ENCODE measurements at places on chromosomes 6 and 20.

DNA sequence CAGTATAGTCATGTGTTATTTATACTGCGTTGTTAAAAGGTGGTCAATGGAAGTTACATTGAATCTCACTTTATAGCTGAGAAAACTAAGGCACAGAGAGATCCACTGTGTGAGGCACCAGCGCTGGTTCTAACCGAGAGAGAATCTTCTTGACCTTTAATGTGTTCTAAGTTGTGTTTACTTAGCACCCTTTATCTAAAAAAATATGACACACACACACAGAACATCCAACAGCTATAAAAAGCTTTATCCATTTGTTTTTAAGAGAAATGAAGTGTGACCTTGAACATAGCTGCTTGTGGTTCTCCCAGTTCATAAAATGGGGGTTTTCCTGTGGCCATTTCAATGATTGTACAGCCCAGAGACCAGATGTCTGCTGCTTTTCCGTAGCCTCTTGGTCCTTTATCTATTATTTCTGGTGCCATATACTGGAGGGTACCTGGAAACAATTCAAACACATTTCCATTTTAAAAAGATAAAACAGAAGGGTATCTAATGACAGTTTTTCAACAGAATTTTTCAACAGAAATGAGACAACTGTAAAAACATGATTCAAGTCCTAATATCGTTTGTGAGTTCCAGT, 54.8 kb upstream of the MAP7 start:
- no peak for DNase-seq

DNA sequence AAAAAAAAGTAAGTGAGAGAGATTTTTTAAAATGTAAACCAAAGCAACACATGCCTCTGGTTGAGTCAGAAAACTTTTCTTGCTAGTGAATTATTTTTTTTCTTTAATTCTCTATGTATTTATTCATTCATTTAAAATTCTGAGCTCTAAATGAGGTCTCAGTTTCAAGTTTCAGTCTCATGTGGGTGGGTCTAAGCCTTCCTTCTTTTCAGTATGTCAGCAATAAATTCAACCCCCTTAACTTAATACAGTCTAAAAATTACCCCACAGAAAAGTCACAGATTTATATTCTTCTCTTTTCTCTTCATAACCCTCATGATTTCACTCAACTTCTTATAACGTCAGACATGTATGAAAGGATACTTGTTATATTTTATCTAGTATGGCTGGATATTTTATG, 663.3 kb upstream of the PTCHD4 start:
- no peak for DNase-seq

- DNase-seq = no peak
Observed at GRCh38 chr6:2155206-2155605, 90.2 kb downstream of the GMDS start.

- DNase-seq = no peak
Observed at GRCh38 chr20:10793766-10794165, 120.0 kb upstream of the JAG1 start.

DNA sequence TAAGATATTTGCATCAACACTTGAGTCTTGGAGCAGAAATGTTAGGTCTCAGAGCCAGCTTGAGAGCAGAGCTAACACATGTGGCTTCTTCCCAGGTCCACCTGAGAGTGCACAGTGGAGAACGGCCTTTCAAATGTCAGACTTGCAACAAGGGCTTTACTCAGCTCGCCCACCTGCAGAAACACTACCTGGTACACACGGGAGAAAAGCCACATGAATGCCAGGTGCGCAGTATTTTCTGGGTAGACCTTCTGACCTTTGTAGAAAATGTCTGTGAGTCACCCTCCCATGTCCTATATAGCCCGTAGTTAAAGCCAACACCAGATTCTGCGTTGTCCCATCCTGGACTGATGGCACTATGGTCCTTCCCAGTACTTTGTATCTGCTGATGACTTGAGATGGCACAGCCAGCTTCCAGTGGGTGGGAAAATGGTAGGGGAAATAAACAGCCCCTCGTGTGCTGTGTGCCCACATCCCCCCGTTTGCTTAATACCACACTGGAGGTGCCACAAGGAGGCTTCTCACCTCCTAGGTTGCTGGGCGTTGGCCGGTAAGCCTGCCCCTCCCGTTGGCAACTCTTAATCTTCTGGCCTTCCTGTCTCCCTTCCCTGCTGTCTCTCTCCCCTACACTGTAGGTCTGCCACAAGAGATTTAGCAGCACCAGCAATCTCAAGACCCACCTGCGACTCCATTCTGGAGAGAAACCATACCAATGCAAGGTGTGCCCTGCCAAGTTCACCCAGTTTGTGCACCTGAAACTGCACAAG, 20.3 kb downstream of the PRDM1 start:
- no peak for DNase-seq
